ENCODE measurements at places on chromosomes 6 and 20.

GRCh38 chr20:6122873-6123648 lies at the start of gene FERMT1:
Gene FERMT1, minus strand, starts transcription at chr20:6123030. Its CDS starts 3,476 bp downstream, at chr20:6119554.
- DNase-seq: peak; percentile 11

DNA sequence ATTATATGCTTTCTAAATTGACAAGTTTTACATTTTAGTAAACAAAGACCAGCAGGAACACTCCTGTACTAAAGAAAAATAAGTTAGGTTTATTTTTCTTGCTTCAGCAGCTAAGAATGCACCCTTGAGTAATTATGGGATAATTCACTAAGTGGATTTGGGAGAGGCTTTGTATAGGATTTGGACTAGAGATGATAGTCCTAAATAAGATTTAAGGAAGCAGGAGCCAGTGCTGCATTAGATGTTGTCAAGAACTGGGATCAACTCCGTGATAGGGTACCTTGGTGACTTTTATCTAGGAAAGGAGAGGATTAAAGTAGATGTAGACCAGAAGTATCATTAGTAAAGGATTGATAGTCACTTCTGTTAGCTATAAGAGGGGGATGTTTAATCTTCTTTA lies 4.1 kb upstream of the C6orf141 start:
- DNase-seq: no peak

- DNase-seq: no peak
Measured at GRCh38 chr20:48957053-48957481, 35.6 kb downstream of the ARFGEF2 start.

- no peak for DNase-seq
Measured at GRCh38 chr20:21874127-21874526, 168.7 kb downstream of the PAX1 start.

- no peak for DNase-seq
Measured at GRCh38 chr6:110355022-110355421, 3.1 kb downstream of the METTL24 start.

GRCh38 chr20:45752746-45753145 lies 30.6 kb downstream of the SPINT4 start:
- no peak for DNase-seq

DNA sequence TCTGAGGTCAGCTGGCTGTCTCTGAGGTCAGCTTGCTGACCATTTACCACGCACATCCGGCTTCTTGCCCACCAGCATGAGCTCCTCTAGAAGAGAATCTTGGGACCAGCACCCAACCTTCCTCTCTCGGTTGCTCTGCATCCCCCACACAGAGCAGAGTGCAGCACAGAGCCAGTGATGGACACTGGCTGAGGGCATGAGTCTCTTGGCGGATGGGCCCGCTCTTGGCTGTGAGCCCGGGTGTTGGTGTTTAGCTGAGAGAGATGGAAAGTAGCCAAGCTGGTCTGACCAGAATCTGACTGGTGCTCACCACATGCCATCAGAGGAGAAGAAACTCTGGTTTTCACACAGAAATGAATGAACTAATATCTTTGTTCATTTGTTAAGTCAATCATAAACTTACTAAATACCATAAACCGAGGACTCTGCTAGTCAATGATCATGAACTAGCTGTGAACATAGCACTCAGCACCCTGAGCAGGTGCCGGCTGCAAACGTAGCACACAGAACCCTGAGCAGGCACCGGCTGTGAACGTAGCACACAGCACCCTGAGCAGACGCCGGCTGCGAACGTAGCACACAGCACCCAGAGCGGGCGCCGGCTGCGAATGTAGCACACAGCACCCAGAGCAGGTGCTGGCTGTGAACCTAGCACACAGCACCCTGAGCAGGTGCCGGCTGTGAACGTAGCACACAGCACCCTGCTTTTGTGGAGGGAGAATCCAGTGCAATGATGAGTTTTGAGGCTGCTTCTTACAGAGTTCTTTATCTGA lies 10.4 kb upstream of the THBS2 start:
- no peak for DNase-seq

- no peak for DNase-seq
Measured at GRCh38 chr6:17448165-17448564, 54.8 kb downstream of the CAP2 start.

DNA sequence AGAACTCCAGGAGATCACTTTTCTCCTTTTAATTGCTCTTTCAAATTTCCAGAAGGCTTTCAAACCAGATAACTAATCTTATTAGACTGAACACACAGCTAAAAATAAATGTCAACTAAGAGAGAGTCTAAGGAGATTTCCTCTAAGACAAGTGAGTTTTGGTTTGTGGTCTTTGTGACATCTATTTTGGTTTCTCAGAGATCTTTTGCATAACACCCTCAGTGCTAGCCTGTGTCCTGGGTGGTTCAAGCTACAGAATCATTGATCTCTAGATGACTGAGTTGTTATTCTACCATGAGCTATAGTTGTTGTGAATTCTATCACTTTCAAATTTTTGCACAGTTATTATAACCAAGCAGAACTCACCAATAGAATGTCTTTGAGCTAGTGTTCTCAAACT lies 49.1 kb upstream of the PLCB4 start:
- no peak for DNase-seq

- no peak for DNase-seq
Measured at GRCh38 chr6:129845696-129846095, 15.4 kb downstream of the TMEM244 start.

- no peak for DNase-seq
Measured at GRCh38 chr20:1912053-1912452, 16.8 kb downstream of the SIRPA start.

- no peak for DNase-seq
Measured at GRCh38 chr20:37347891-37348791, 2.2 kb downstream of the SRC start.

DNA sequence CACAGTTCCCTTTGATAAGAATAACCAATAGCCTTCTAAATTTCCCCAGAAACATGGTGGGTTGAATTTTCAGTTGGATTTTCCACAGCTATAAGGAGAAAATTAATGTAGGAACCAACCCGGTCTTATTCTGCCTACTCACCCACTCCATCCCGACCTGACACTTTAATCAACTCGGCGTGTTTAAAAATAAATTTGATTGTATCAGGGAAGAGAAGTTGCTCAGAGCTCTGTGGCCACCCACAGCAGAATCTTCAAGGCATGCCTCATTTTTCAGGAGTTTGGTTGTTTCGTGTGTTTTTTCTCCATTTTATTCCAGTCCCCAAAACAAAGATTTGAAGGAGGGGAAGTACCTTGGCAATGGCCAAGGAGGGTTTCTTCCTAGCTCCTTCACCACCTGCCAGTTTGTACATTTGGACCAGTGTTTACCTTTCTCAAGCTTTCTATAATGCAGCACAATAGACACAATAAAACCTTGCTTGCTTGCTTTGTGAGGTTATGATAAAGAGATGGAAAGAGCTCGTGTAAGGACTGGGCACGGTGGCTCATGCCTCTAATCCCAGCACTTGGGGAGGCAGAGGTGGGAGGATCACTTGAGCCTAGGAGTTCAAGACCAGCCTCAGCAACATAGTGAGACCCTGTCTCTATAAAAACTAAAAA lies 297.2 kb upstream of the JARID2 start:
- no peak for DNase-seq

GRCh38 chr6:55778705-55779104 lies 96.7 kb downstream of the BMP5 start:
- no peak for DNase-seq

GRCh38 chr6:31871046-31871659 lies 7.6 kb downstream of the SLC44A4 start:
- no peak for DNase-seq

GRCh38 chr20:4021906-4022305 lies 6.5 kb upstream of the RNF24 start:
- no peak for DNase-seq

DNA sequence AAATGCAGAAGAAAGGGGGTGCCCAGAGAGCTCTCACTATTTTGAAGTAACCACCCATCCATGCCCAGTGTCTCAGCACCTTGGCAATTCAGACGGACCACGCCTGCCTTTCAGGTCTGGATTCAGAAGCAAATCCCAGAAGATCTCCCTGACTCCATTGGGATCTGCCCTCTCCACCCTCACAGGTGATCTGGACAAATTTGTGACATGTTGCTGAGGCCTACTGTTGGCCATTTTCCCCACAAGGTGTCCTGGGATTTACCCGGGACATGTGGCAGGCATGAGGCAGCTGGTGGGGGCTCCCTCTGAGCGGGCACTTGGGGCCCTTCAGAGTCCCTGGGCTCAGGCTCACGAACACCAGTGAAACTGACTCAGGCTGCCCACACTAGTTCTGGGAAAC lies 51.9 kb upstream of the IYD start:
- no peak for DNase-seq

- no peak for DNase-seq
Measured at GRCh38 chr6:50846852-50847155, 28.1 kb downstream of the TFAP2B start.

DNA sequence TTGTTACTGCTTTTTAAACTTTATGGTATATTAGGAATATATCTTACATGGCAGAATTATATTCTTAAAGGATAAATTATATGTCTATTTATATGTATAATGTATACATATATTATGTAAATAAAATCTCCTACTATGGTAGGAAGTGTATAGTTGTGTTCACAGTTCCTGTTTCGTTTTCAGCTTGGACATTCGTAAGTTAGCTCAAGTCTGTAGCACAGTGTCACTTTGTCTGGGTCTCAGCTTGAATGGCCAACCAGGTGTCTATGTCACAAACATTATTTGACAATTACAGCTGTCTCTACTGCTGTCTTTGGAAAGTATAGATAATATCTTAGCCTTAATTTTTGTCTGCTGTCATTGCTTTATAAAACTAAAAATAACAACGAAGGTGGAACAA lies 303.9 kb downstream of the CDKAL1 start:
- no peak for DNase-seq

- DNase-seq: no peak
Measured at GRCh38 chr20:33832103-33832804, 21.1 kb downstream of the CHMP4B start.

GRCh38 chr20:47551841-47552240 lies 50.2 kb downstream of the NCOA3 start:
- DNase-seq: no peak

- DNase-seq: no peak
Measured at GRCh38 chr20:13852306-13852705, 67.5 kb downstream of the NDUFAF5 start.

GRCh38 chr6:6317825-6318733 lies 2.4 kb downstream of the F13A1 start:
- no peak for DNase-seq

DNA sequence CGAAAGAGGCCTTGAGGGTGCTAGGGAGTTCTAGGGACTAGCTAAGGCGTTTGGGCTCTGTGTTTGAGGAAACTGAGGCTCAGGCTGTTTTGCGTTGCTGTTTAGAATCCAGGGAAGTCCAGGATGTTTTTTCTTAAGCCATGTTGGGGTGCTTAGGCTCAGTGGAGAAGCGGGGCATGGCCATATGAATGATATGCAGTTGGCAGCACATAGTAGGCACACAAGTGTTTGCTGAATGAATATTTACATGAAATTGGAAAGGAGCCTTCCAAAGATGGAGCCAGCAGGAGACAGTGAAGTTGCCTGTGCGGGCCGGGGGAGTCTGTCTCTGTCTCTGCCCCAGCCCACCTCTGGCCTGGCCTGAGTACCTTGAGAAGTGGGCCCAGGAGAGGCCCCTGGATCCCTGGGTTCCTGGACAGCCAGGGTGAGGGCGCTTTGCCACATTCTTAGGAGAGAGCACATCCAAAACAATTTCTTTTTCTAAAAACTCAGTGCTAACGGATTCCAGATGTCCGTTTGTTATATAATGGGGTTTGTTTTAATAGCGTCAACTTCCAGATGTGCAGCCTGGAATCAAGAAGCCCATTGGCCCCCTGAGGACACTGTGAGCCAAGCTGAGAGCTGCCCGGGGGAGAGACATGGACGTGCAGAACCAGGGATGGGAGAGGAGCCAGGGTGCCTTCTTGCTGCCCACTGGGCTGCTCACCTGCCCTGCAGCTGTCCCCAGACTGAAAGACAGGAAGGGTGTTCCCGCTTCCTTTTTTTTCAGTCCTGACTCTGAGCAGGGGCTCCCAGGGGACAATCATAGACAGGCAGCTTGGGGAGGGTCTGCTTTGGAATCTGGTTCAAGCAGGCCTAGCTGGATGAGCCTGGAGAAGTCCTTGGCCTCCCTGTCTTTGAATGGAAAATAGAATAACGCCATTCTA lies 20.1 kb upstream of the EMILIN3 start:
- no peak for DNase-seq

DNA sequence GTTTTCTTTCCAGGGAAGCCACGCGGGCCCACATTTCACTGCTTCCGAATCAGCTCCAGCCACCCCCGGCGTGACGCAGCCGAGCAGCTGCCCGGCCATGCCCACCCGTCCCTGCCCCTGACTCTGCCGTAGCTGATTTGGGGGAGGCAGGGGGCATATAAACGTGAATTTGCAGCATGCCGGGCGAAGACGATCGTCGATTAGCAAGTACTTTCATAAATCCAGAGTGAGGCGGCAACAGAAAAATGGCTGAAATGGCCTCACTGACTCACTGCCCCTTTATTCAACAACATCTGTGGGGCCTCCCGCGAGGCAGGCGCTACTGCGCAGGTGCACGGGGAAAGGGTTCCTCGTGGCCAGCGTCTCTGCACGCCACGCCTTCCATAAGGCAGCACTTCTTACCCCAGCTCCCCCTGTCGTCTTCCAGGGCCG lies 118.0 kb downstream of the DLL1 start:
- no peak for DNase-seq

- DNase-seq: no peak
Measured at GRCh38 chr6:13373488-13373886, 45.1 kb upstream of the TBC1D7 start.

GRCh38 chr6:107564589-107564951 lies 74.7 kb downstream of the SOBP start:
- no peak for DNase-seq

GRCh38 chr20:36642136-36642535 lies 3.9 kb downstream of the SLA2 start:
- DNase-seq: no peak

GRCh38 chr6:90179190-90180169 lies 117.2 kb downstream of the BACH2 start:
- DNase-seq: no peak

- DNase-seq: no peak
Measured at GRCh38 chr20:47785854-47786764, 828 bp upstream of the SULF2 start.

- no peak for DNase-seq
Measured at GRCh38 chr20:34689486-34689885, 12.6 kb upstream of the PIGU start.

- no peak for DNase-seq
Measured at GRCh38 chr6:3748208-3749066, 3.1 kb downstream of the PXDC1 start.

DNA sequence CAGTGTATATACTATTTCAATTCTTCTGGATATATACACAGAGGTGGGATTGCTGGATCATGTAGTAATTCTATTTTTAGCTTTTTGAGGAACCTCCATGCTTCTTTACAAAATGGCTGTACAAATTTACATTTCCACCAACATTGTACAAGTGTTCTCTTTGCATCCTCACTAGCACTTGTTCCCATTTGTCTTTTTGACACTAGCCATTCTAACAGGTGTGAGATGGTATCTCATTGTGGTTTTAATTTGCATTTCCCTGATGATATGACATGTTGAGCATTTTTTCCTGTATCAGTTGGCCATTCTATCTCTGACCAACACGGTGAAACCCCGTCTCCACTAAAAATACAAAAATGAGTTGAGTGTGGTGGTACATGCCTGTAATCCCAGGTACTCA lies 68.1 kb upstream of the PMEPA1 start:
- DNase-seq: no peak

GRCh38 chr20:46977909-46978588 lies 83.4 kb downstream of the EYA2 start:
- DNase-seq: no peak

GRCh38 chr6:137200288-137200687 lies 18.9 kb downstream of the IFNGR1 start:
- DNase-seq: no peak

GRCh38 chr6:135385299-135385698 lies 112.2 kb downstream of the AHI1 start:
- DNase-seq: no peak
